ENCODE measurements at places on chromosomes 13 and 19.

DNA sequence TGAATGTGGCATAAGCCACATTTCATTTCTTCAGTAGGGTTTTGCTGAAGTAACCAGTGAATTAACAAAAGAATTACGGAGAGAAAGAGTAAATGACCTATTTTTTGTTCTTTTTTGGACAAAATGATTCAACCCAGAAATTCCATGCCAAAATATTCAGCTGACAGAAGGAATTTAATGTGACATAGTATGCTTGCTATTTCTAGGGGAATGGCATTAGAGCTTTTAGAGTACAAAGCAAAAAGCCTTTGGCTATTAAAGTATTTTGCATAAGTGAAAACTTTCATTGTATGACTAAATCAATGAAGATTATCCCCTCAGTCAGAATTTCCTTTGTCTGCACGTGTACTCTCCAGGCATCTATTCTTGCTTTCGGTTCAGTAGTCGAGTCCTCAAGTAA lies 465.3 kb downstream of the COG6 start:
- DNase-seq: no peak

- DNase-seq: no peak
Observed at GRCh38 chr13:72463561-72463960, 263.9 kb downstream of the MZT1 start.

DNA sequence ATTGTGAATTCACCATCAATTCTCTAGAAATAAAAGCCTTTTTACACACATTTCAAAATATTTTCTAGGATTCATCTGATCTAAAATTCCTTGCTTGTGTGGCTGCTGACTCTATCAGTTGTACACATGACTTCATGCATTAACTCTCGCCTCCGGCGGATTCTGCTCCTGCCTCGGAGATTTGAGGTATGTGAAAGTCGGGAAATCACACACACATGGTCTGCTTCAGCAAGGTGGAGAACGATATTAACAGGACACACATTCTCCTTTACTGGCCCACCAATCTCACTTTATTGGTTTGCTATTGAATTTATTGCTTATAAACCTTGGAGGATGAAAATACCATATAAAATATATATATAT lies 855.7 kb downstream of the SLITRK5 start:
- no peak for DNase-seq

GRCh38 chr19:34997071-34997617 lies 3.0 kb upstream of the GRAMD1A start:
- no peak for DNase-seq

DNA sequence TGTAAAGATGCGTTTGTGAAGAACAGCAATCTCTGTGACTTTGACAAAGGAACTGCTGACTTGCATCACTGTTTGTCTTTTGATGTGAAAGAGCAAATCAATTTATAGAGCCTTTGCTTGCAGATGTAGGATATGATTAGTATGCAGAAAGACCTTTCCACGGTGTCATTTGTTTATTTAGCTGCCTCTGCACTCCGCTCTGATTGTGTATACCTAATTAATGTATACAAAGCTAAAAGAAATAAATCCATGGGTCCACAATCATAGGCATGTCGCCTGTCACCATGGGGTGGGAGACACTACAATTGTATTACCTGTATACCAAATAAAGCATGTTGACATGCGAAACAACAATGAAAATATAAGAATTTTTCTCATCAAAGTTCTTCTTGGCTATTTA lies 410.7 kb downstream of the MZT1 start:
- no peak for DNase-seq

GRCh38 chr19:15701757-15702533 lies 25.9 kb upstream of the OR10H2 start:
- no peak for DNase-seq

GRCh38 chr19:32566246-32566830 lies 14.7 kb upstream of the PDCD5 start:
- no peak for DNase-seq

DNA sequence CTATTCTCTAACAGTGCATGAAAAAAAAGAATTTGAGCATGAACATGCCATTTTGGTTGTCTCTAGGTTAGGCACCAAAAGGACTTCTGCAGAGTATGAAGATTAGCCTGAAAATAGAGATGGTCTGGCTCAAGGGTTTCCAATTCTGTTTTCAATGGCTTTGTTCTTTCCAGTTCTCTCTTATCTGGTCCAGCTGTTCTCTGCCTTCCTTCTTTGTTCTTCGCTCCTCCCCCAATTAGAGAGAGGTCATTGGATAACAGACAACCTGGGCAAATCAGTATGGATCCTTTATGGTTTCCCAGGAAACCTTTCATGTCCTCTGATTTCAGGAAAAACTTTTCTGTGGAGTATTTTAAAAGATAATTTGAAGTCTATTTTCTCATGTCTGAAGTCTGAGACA lies 623.4 kb downstream of the PCDH17 start:
- DNase-seq: no peak

GRCh38 chr19:46394402-46394797 lies 19.0 kb downstream of the CCDC8 start:
- DNase-seq: no peak

DNA sequence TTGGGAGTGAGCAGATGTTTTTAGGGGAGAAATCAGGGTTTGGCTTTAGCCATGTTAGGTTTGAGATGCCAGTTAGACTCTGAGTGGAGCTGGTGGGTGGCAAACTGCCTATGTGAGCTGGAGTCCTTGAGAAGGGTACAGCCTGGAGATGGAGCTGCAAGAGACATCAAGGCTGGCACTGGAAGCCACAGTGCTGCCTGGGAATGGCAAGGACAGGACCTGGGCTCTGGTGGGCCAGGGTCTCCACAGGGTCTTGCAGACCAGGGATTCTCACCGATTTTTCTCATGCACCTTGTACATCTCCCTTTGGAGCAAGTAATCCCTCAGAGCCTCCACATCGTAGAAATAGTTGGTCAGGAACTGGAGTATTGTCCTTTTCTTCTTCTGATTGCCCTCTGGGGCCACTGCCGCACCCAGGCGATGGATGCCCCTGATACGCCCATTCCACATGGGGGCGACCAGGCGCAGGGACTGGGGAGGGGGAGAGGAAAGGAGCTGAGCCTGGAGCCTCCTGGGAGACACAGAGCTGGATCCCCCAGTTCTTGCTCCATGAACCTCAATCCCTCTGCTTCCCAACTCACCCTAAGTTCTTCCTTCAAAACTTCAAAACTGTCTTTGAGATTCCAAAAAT lies 1.7 kb downstream of the DMAC2 start:
- no peak for DNase-seq

- no peak for DNase-seq
Observed at GRCh38 chr13:46535002-46535401, 18.0 kb upstream of the LRCH1 start.

DNA sequence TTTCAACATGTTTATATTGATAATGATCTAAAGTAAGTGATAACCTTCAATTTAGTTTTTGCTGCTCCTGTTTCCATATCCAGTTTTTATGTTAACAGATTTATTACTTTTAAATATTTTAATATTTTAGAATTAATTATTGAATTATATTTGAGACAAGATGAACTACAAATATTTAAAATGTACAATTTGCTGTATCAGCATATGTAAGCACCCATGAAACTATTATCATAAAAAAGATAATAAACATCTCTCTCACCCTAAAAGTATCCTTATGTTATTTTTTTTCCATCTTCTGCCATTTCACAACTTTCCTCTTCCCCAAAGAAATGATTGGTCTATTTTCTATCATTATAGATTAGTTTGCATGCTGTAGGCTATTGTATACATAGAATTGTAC lies 1426.6 kb upstream of the PRR20A start:
- DNase-seq: no peak

All from adipocyte (in vitro differentiated cells).